Skin of body (tissue), 3 donors: ENCODE measurements at places on chromosomes 2 and 18.

- no peak for DNase-seq
Observed at GRCh38 chr18:47871288-47871687, 59.2 kb downstream of the SMAD2 start.

DNA sequence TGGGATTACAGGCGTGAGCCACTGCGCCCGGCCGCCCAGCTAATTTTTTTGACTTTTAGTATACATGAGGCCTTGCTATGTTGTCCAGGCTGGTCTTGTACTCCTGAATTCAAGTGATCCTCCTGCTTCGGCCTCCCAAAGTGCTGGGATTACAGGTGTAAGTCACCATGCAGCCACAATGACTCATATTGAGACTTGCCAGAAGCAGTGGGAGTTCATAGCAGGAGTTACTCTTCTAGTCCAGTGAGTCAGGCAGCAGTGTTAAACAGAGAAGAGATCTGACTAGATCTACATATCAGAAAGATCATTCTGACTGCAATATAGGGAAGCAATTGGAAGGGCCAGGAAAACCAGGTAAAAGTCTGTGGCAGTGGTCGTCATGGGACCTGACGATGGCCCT lies 1.5 kb upstream of the FLACC1 start:
- no peak for DNase-seq

GRCh38 chr2:178327516-178327915 lies 123.5 kb downstream of the PRKRA start:
- no peak for DNase-seq

GRCh38 chr2:120820953-120821279 lies 85.2 kb downstream of the GLI2 start:
- DNase-seq: no peak

DNA sequence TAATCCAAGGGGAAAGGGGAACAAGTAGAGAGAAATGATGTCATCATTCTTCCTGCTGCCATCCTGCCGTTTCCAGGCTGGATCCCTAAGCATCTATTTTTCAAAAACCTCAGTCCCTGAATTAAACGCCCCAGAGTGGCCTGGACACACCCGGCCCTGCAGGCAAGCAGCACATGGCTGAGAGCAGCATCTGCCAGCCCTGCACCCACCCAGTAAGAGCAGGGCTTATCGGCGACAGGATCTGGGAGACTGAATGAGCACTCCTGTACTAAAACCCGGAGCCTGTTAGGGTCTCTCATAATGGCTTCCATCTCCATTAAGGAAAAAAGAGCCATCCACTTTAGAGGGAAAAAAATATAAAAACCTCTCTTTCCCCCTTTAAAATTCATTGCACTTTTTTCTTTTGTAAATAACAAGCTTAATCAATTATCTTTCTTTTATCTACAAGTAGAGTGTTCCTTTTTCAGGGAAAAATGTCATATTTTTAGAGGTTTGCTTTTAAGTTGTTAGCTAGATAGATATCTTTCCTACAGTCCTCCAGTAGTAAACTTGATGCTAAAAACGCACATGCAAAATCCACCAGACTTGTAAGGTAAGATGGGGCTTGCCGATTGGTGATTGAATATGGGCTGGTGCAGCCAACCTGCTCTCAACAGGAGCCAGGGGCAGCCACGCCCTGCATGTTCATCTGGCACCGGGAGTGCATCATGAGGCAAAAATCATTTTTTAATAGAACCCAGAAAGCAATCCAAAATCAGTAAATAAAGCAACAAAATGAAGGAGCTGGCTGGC lies 457.8 kb downstream of the EIPR1 start:
- DNase-seq: no peak

- DNase-seq: no peak
Observed at GRCh38 chr18:75128911-75129716, 79.8 kb downstream of the PTGR3 start.

- peak; percentile 59 for DNase-seq
Observed at GRCh38 chr2:187126247-187127005, 277.5 kb upstream of the ZSWIM2 start.

DNA sequence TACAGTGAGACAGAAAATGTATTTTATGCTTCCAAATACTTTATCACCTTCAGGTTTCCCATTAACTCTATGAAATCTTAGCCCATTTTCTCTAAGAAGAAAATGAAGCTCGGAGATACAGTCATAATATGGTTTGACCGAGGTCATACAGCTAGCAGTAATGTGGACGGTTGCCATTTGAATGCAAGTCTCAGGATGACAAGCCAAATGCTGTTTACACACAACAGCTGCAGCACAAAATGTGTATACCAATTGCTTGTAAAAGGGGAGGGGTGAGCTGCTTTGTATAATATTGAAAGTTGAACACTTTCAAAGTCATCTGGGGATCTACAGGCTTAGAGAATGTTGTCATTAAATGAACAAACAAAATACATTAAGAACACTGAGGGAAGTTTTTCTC lies 93.8 kb upstream of the FSIP2 start:
- peak; percentile 17 for DNase-seq
